Activated T-helper 1 cell treated with anti-CD3 and anti-CD28 coated beads, Interleukin-12 subunit alpha, Interleukin-12 subunit beta, Interleukin-2, Interleukin-4 antibody, amounts not matched to agents 30 ng/mL and 10 ng/mL and 1 ng/mL, durations not matched to agents 14 hours and 24 hours and 36 hours (primary cell): ENCODE measurements at places on chromosomes 4 and X.

DNA sequence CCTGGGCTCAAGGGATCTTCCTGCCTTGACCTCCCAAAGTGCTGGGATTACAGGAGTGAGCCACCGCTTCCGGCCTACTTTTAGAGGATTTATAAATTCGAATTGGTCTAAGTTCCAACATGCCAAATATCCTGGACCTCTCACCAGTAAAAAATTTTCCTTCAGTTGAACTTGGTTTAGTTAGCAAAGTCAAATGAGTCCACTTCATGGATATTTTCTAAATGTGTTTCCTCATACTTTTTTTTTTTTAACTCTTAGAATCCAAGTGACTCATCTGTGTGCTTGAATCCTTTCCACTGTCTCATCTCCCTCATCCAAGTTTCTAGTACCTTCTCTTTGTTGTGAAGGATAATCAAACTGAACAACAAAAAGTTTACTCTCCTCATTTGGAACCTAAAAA lies 49.7 kb downstream of the RBM47 start:
- DNase-seq: no peak

- DNase-seq: no peak
These were observed 55.1 kb downstream of the SH3RF1 start for GRCh38 chr4:169215656-169216055.

GRCh38 chr4:144399927-144400326 lies 246.0 kb upstream of the HHIP start:
- DNase-seq: no peak

DNA sequence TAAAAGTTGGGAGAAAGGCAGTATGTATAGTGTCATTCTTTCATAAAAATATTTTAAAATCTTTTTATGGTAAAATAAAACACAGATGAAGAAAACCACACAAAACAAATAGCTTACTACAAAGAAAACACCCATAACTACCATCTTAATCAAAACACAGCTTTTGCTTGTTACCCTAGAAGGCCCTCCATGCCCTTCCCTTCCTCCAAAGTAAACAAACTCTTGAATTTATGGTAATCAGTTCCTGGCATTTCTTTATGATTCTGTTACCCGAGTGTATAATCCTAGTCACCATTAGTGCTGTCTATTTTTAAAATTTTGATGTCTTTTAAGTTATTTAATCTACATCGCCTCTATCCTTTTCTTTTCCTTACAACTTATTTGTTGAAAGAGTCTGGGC lies 170.9 kb downstream of the APBB2 start:
- DNase-seq: no peak

DNA sequence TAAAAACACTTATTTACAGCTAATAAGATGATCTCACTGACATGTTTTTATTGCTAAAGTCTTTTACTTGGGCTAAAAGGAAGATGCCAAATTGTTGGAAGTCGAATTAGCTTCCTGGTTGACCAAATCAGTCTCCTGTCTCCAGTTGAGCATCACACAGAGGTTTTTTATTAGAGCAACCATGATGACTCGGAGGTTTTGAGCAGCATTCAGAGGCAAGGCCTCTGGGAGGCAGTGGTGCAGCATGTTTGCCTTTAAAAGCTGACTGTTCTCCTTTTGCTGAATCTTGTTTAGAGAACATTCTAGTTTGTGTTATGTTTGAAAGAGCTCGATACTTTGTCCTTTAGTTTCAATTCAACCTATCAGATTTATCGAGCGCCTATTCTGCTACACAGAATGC lies 2.1 kb downstream of the UCHL1 start:
- DNase-seq: no peak

DNA sequence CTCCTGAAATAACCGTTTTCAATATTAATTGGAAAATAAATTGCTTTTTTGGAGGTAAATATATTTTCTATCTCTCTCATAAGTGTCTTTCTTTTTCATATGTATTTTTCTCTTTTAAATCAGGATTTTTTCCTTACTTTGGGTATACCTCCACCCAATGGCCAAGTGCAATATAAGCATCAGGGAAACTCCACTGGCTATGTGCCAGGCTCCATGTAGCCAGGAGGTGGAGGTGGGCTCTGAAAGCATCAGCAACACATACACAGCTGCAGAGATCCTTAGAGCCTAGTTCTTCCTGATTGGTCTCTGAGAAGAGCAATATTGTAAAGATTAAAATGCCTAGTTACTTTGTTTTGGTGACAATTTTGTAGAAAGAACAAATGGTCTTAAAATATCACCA lies 3.4 kb downstream of the GABRA2 start:
- no peak for DNase-seq

- no peak for DNase-seq
These were observed 64.3 kb downstream of the TAPT1 start for GRCh38 chr4:16161851-16162408.

GRCh38 chrX:119726900-119727555 lies 31.4 kb upstream of the SOWAHD start:
- DNase-seq: no peak

DNA sequence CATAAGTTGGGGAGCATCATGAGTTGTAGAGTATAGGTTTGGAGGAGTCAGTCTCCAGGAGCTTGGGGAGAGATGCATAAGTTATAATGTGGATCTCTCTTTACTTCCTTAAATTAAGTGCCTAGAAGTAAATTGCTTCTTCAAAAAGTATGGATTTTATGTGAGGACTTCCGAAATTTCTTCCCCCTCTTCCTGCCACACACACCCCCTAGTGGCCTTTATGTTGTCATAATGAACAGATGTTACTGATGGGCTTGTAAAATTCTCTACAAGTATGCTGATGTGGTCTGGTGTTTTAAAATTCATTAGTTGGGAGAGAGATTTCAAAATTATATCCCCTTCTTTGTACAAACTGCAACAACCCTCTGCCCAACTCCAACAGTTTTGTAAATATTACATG lies 2.3 kb upstream of the METTL14 start:
- DNase-seq: no peak

DNA sequence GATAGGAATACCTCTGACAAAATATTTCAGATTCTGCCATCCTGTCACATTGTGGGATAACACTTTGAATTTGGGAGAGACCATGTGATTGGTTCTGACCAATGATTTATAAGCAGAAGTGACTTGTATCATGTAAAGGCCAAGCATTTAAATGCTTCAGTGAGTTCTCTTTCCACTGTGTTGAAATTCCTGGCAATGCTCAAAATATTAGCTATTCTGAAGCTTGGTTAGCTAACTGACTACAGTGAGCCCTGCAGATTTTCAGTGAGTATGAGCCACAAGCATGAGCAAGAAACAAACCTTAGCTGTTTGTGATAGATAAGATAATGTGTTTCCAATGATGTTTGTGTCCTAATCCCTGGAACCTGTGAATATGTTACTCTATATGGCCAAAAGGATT lies 562.8 kb upstream of the AADAT start:
- DNase-seq: no peak

GRCh38 chr4:110087070-110087708 lies 111.2 kb downstream of the ELOVL6 start:
- DNase-seq: no peak

- no peak for DNase-seq
These were observed 20.1 kb downstream of the GPR143 start for GRCh38 chrX:9745417-9746115.
